ENCODE measurements at places on chromosomes 2 and 18.

GRCh38 chr18:78296166-78296565, 683.5 kb upstream of the SALL3 start:
- no peaks in the 10 kb centered on the region for H3K36me3 ChIP-seq
- H3K4me3 ChIP-seq = no peak overlapping the region
- H3K4me1 ChIP-seq = no peaks in the 10 kb centered on the region
- DNase-seq = no peak
- H3K27ac ChIP-seq = no peak overlapping the region

GRCh38 chr2:8544786-8545694, 136.8 kb upstream of the ID2 start:
- H3K4me3 ChIP-seq = no peak overlapping the region
- no peaks in the 10 kb centered on the region for H3K36me3 ChIP-seq
- DNase-seq = peak; percentile 64
- no peaks in the 10 kb centered on the region for H3K4me1 ChIP-seq

DNA sequence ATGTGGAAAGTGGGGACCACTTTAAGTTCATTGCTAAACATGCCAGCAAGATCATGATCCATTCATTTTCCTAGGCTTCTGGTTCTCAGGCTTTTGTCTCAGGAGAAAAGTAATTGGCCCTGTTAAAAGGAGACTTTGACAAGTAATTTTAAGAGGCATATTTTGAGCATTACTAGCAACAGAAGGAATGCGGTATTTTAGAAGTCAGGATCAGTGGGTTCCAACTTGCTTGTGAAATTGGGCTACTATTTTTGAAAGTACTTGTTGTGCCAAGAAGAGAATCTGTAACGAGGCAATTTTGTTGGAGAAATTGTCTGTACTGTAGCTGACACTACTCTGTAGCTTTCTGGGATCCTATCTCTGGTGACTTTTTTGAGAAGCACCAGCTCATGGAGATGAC, 59.4 kb downstream of the CERS6 start:
- no peaks in the 10 kb centered on the region for H3K36me3 ChIP-seq
- H3K27ac ChIP-seq = no peak overlapping the region
- peak; percentile 11 for DNase-seq
- H3K27me3 ChIP-seq = no peaks in the 10 kb centered on the region

DNA sequence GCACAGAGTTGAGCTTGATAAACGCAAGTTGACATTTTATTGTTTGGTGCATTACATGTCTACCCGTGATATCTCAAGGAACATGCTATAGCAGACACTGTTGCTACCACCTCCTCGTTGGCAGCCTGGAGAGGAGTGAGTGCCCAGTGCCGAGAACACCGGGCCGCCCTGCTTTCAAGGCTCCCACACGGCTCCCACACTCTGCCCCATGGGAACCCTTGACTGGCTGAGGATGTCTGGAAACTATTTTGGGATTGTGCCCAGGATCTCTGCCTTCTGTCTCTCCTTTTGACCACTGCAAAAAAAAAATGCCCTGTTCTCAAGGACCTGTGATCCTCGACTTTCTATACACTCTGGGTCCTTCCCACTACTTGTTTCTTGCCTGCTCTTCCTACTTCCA, 21.1 kb downstream of the TET3 start:
- no peak overlapping the region for H3K4me3 ChIP-seq
- H3K27ac ChIP-seq = peak overlapping the region; percentile 56
- H3K27me3 ChIP-seq = no peaks in the 10 kb centered on the region
- H3K4me1 ChIP-seq = peaks cover 88% of the 10 kb centered on the region

GRCh38 chr18:39455285-39455684, 1889.7 kb upstream of the CELF4 start:
- no peaks in the 10 kb centered on the region for H3K27me3 ChIP-seq
- H3K4me3 ChIP-seq = no peak overlapping the region
- H3K4me1 ChIP-seq = no peaks in the 10 kb centered on the region

DNA sequence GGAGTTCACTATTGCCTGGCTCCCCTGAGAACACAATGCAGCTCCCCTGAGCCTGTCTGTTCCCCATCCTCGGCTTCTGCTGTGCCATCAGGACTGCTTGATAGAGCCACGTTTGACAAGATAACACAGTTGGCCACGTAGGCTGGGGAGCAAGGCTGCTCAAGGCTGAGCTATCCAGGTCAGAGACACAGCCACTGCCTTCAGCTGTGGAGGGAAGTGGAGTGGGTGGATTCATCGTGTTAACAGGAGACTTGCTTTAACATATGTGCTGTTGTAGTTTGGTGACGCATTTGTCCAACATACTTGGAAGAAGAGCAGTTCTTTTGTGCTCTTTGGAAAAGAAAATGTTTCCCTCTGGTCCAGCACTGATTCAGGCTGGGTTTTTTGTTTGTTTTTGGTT, 68.8 kb downstream of the WDSUB1 start:
- H3K36me3 ChIP-seq = no peaks in the 10 kb centered on the region
- H3K4me3 ChIP-seq = no peak overlapping the region
- DNase-seq = no peak
- no peaks in the 10 kb centered on the region for H3K27me3 ChIP-seq

- H3K27me3 ChIP-seq = no peaks in the 10 kb centered on the region
- H3K4me3 ChIP-seq = no peak overlapping the region
- no peaks in the 10 kb centered on the region for H3K4me1 ChIP-seq
- no peak for DNase-seq
- H3K36me3 ChIP-seq = no peaks in the 10 kb centered on the region
Observed at GRCh38 chr2:45289997-45290709, 280.9 kb upstream of the SIX2 start.

- no peak overlapping the region for H3K4me3 ChIP-seq
- peaks cover 16% of the 10 kb centered on the region for H3K4me1 ChIP-seq
- H3K27ac ChIP-seq = peak overlapping the region; percentile 17
- H3K36me3 ChIP-seq = peaks cover 93% of the 10 kb centered on the region
- H3K27me3 ChIP-seq = no peaks in the 10 kb centered on the region
Observed at GRCh38 chr2:30239308-30239985, 8.1 kb downstream of the LBH start.

GRCh38 chr2:112005406-112006075, 49.5 kb upstream of the TMEM87B start:
- no peak for DNase-seq
- no peaks in the 10 kb centered on the region for H3K27me3 ChIP-seq
- H3K4me3 ChIP-seq = no peak overlapping the region
- H3K4me1 ChIP-seq = peaks cover 19% of the 10 kb centered on the region

DNA sequence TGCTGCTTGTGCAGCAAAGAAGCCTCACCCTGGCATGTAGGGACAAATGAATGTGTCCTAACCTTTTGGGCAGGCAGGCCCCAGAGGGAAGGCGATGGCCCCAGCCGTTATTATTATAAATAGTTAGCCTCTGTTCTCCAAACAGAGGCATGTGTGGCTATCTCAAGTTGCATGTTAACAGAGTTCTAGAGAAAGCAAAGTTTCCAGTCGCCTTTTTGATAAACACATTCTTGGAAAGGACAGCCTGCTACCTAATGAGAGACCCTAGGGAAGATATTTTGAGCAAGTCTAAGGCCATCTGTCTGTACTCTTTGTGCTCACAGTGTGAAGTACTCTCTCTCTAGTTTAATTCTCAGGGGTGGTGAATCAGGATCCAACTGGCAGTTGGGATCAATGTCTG, 97.4 kb upstream of the FHL2 start:
- DNase-seq = no peak
- no peaks in the 10 kb centered on the region for H3K36me3 ChIP-seq
- H3K4me1 ChIP-seq = no peaks in the 10 kb centered on the region
- no peak overlapping the region for H3K27ac ChIP-seq
- no peak overlapping the region for H3K4me3 ChIP-seq

- H3K27ac ChIP-seq = no peak overlapping the region
- no peak for DNase-seq
- H3K4me1 ChIP-seq = no peaks in the 10 kb centered on the region
- no peaks in the 10 kb centered on the region for H3K36me3 ChIP-seq
- H3K27me3 ChIP-seq = no peaks in the 10 kb centered on the region
- no peak overlapping the region for H3K4me3 ChIP-seq
Observed at GRCh38 chr2:12896318-12896982, 179.7 kb downstream of the TRIB2 start.

DNA sequence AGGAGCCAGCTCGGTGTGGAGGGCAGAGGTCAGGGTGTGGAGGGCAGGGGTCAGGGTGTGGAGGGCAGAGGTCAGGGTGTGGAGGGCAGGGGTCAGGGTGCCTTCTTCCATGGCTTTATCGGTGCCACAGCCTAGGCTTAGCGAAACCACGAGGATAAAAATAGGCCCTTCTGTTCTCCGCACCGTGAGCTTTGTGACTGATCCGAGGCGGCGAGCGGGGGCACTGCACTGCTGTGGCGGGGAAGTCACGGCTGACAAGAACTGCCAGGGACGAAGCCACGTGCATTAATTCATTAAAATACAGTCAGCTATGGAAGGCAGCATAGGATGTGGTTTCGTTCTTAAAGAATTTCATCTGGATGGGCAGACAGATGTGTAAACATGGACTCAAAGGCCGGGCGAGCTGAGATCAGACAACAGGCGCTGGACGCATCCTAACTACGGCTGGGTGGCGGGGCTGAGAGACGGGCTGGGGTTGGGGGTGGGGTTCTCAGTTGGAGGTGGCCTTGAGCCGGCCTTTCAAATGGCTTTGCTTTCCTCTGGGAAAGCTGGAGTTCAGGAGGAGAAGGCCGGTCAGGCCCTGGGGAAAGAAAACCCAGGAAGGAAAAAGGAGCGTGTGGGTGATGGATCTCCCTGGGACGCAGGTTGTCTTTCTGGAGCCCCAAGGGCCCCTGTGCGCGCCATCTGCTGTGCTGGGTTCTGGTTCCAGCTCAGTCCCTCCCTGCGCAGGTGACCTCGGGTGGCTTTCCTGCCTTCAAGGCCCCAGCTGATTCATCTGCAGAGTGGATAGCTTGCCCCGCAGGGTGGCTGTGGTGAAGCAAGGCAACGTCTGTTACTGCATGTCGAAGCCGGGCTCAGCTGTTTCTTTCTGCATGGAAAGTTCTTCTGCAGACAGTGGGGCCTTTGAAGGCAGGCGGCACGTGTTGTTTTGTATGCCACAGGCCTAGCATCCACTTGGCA, 958 bp upstream of the ALLC start:
- no peak overlapping the region for H3K27ac ChIP-seq
- no peak overlapping the region for H3K4me3 ChIP-seq
- H3K36me3 ChIP-seq = no peaks in the 10 kb centered on the region
- peaks cover 16% of the 10 kb centered on the region for H3K4me1 ChIP-seq
- DNase-seq = no peak

GRCh38 chr18:65091744-65092329, 659.0 kb upstream of the CDH7 start:
- DNase-seq = peak; percentile 63
- no peaks in the 10 kb centered on the region for H3K36me3 ChIP-seq
- no peaks in the 10 kb centered on the region for H3K27me3 ChIP-seq
- no peak overlapping the region for H3K4me3 ChIP-seq
- H3K4me1 ChIP-seq = no peaks in the 10 kb centered on the region

- H3K27me3 ChIP-seq = no peaks in the 10 kb centered on the region
- H3K36me3 ChIP-seq = no peaks in the 10 kb centered on the region
- H3K4me1 ChIP-seq = no peaks in the 10 kb centered on the region
Observed at GRCh38 chr2:221203856-221204255, 368.2 kb downstream of the EPHA4 start.

- H3K27ac ChIP-seq = no peak overlapping the region
- H3K27me3 ChIP-seq = peaks cover 7% of the 10 kb centered on the region
- no peaks in the 10 kb centered on the region for H3K36me3 ChIP-seq
- H3K4me3 ChIP-seq = no peak overlapping the region
- DNase-seq = no peak
Observed at GRCh38 chr18:79538635-79539034, 141.0 kb upstream of the CTDP1 start.

- no peaks in the 10 kb centered on the region for H3K27me3 ChIP-seq
- no peak overlapping the region for H3K4me3 ChIP-seq
- no peak overlapping the region for H3K27ac ChIP-seq
- H3K4me1 ChIP-seq = peaks cover 27% of the 10 kb centered on the region
- no peak for DNase-seq
Observed at GRCh38 chr2:109597283-109597682, 16.5 kb downstream of the SEPTIN10 start.

DNA sequence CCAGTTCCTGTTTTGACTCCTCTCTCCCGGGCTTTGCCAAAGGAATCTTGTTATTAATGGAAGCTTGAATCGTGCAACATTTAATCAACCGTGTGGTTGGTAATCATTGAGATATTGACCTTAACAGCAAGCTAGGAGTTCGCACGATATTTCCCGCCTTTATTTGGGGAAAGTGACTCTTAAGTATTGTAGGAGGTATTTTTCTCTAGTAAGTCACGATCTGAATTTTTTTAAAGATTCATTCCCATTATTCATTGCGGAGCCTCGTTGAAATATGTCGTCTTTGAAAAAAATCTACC, 663 bp downstream of the NUP35 start:
- peak overlapping the region; percentile 74 for H3K4me3 ChIP-seq
- no peaks in the 10 kb centered on the region for H3K27me3 ChIP-seq
- no peak for DNase-seq

GRCh38 chr2:233563663-233564430, 2.7 kb downstream of the USP40 start:
- H3K27me3 ChIP-seq = no peaks in the 10 kb centered on the region
- H3K27ac ChIP-seq = no peak overlapping the region
- H3K36me3 ChIP-seq = peaks cover 4% of the 10 kb centered on the region
- DNase-seq = no peak
- peaks cover 7% of the 10 kb centered on the region for H3K4me1 ChIP-seq

DNA sequence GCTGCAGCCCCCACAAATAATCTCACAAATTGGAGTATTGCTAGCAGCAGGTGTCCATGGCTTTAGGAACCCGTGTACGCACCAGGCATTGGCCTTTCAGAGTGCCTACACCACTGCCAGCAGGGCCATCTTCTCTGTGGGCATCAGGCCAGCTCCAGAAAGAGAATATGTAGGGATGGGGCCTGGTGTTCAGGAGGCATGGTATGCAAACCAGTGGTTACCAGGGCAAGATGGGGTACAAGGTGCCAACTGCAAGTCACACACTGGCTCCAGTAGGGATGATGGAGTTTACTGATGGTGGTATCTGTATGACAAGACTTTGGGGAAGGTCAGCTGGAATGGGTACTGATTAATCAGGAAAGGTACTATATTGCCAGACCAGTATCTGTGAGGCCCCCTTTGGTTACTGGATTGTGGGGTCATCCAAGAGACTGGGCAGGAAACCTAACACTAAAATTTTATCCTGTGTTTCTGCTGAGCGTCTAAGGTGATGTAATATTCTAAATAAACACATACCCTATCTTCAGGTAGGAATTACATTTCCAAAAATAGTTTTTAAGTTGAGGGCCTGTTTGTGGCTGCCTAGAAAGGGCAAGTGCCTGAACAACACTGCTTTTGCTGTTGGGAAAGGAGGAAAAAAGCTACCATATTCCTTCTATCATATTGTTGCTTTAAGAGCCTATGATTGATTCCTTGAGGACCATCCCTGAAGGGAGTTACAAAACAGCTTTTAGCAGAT, 9.0 kb downstream of the CNOT9 start:
- no peaks in the 10 kb centered on the region for H3K4me1 ChIP-seq
- no peak for DNase-seq
- H3K36me3 ChIP-seq = peaks cover 37% of the 10 kb centered on the region
- H3K27ac ChIP-seq = no peak overlapping the region
- no peaks in the 10 kb centered on the region for H3K27me3 ChIP-seq
- H3K4me3 ChIP-seq = no peak overlapping the region

- no peak for DNase-seq
- H3K27ac ChIP-seq = no peak overlapping the region
- H3K27me3 ChIP-seq = peaks cover 15% of the 10 kb centered on the region
- H3K4me3 ChIP-seq = no peak overlapping the region
- no peaks in the 10 kb centered on the region for H3K36me3 ChIP-seq
Observed at GRCh38 chr2:134035605-134036370, 218.1 kb upstream of the MGAT5 start.

GRCh38 chr2:96587843-96588242, 50.3 kb downstream of the KANSL3 start:
- H3K36me3 ChIP-seq = peaks cover 15% of the 10 kb centered on the region
- H3K27me3 ChIP-seq = no peaks in the 10 kb centered on the region
- no peak overlapping the region for H3K27ac ChIP-seq

Data from A673 (cell line).